ENCODE measurements at places on chromosomes 16 and 17.
A peak's percentile ranks its signal among the peaks of the same experiment; 100 is the strongest.

DNA sequence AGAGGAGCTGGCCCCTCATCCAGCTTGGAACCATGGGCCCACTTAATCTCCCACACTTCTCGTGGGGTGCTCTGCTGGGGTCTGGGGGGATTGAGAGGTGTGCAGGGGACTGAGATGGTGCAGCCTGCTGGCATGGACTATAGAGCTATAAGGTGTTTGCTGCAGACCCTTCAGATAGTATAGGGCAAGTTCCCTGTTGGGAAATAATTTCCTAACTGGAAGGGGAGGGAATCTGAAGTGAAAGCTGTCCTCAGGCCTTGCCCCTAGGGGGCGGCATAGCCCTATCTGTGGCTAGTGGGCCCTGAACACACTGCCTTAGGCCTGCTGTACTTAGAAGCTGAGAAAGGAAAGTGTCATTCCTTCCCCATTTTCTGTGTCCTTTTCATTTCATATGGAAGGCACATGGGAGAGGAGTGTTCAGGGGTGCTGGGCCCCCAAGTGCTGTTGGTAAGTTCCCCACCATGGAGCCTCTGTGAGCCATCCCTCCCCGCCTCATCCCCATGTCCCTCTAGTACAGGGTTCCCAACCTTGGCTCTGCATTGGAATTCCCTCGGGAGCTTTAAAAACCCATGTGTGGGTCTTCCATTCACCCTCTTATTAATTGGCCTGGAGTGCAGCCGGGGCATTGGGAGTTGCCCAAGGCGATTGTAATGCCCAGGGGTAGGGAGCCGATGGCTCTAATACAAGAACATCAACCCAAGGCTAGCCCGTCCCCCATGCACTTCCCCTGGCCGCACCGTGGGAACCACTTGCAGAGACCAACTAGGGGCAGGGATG lies 19.7 kb downstream of the GOSR2 start:
- DNase-seq: peak; percentile 42

DNA sequence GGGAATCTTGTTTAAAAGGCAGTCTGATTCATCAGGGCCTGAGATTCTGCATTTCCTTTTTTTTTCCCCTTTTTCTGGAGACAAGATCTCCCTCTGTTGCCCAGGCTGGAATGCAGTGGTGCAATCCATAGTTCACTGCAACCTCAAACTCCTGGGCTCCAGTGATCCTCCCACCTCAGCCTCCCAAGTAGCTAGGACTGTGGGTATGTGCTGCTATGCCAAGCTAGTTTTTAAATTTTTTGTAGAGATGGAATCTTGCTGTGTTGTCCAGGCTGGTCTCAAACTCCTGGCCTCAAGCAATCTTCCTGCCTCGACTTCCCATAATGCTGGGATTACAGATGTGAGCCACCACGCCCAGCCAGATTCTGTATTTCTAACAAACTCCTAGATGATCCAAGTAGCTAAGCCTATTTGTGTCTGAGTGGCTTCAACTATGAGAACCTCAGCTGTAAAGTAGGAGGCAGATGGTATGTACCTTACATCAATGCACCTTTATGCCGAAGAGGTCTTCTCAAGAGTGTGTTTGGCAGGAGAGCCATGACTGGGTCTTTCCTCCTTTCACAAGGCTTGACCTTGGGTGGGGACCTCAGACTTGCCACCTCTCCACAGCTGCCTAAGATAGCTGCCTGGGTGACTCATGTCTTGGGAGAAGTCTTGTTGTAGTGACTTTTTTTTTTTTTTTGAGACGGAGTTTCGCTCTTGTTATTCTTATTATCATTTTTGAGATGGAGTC lies 10.9 kb downstream of the LDAF1 start:
- no peak for DNase-seq

- DNase-seq: no peak
These were observed 88.7 kb downstream of the GRIN2A start for GRCh38 chr16:10093576-10093975.

GRCh38 chr17:1376061-1376460 lies 24.0 kb downstream of the YWHAE start:
- no peak for DNase-seq

- no peak for DNase-seq
These were observed 11.8 kb downstream of the MAP2K3 start for GRCh38 chr17:21296097-21297025.

- no peak for DNase-seq
These were observed 2.3 kb upstream of the SAMD14 start for GRCh38 chr17:50132104-50132794.

GRCh38 chr16:4391631-4392381 lies 20.2 kb downstream of the VASN start:
- no peak for DNase-seq

GRCh38 chr17:56977673-56978395 lies at the start of gene SCPEP1:
Gene SCPEP1, plus strand, starts transcription at chr17:56978131. Its CDS starts 29 bp downstream, at chr17:56978160.
- peak; percentile 87 for DNase-seq

GRCh38 chr17:3904501-3904900 lies 11.6 kb upstream of the CAMKK1 start:
- no peak for DNase-seq

DNA sequence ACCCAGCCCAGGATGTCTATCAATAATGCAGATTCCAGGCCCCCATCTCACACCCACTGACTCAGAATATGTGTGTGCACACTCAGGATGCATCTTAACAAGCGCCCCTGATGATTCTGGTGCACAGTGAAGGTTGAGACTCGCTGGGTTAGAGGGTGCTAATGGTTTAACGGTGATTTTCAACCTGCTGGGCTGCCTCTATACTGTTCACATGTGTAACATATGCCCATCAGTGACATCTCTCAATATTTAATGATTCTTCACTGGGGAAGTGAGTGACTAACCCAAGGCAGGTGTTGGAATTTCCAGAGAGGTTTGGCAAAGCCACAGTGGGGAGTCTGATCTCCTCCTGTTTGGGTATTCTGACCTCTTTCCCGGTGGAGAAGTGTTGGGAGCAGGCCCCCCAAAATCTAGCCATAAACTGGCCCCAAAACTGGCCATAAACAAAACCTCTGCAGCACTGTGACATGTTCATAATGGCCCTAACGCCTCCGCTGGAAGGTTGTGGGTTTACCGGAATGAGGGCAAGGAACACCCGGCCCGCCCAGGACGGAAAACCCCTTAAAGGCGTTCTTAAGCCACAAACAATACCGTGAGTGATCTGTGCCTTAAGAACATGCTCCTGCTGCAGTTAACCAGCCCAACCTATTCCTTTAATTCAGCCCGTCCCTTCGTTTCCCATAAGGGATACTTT lies 4.1 kb upstream of the DOC2B start:
- no peak for DNase-seq

- DNase-seq: no peak
These were observed 6.0 kb upstream of the DCXR start for GRCh38 chr17:82043507-82043906.

- DNase-seq: no peak
These were observed 368.4 kb downstream of the SOX9 start for GRCh38 chr17:72489272-72489641.

DNA sequence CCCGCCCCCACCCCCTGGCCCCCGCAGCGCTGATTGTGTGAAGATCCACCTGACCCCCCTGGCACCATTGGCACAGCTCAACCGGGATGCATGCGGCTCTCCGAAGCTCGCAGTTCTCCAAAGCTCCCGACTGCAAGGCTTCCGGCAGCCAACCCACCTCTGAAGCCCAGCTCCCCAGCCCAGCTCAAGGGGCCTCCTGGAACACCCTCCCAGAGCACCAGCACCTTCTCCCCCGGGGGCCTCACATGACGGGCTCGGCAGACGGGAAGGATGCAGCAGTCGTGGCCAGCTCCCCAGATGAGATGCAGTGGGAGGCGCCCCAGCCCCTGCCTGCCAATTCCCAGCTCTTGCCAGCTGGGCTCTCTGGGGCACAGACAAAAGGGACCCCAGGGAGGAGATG lies 215.3 kb downstream of the ZNF423 start:
- DNase-seq: no peak

- peak; percentile 34 for DNase-seq
These were observed 85.1 kb downstream of the WWOX start for GRCh38 chr16:78184238-78185183.

- peak; percentile 77 for DNase-seq
These were observed 40.9 kb downstream of the TMEM235 start for GRCh38 chr17:78272181-78272913.

GRCh38 chr16:31134625-31135534 lies 647 bp downstream of the PRSS8 start:
- DNase-seq: peak; percentile 64

- DNase-seq: no peak
These were observed 146.4 kb downstream of the SOCS1 start for GRCh38 chr16:11109566-11109965.

- DNase-seq: no peak
These were observed 18.3 kb downstream of the COX11 start for GRCh38 chr17:54950116-54950515.

DNA sequence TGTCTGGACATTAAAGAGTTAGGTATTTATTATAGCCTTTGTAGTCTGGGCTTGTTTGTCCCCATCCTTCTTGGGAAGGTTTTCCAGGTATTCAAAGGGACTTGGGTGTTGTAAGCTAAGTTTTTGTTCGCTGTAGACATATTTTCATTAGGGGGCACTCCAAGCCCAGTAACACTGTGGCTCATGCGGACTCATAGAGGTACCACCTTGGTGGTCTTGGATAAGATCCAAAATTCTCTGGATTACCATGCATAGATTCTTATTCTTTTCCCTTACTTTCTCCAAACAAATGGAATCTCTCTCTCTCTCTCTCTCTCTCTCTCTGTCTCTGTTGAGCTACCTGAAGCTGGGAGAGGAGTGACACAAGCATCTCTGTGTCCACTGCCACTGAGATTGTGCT lies 48.9 kb downstream of the ERCC4 start:
- DNase-seq: no peak

GRCh38 chr17:57724026-57724728 lies 20.9 kb downstream of the CCDC182 start:
- no peak for DNase-seq

- no peak for DNase-seq
These were observed 14.5 kb downstream of the SNX11 start for GRCh38 chr17:48121923-48122664.

DNA sequence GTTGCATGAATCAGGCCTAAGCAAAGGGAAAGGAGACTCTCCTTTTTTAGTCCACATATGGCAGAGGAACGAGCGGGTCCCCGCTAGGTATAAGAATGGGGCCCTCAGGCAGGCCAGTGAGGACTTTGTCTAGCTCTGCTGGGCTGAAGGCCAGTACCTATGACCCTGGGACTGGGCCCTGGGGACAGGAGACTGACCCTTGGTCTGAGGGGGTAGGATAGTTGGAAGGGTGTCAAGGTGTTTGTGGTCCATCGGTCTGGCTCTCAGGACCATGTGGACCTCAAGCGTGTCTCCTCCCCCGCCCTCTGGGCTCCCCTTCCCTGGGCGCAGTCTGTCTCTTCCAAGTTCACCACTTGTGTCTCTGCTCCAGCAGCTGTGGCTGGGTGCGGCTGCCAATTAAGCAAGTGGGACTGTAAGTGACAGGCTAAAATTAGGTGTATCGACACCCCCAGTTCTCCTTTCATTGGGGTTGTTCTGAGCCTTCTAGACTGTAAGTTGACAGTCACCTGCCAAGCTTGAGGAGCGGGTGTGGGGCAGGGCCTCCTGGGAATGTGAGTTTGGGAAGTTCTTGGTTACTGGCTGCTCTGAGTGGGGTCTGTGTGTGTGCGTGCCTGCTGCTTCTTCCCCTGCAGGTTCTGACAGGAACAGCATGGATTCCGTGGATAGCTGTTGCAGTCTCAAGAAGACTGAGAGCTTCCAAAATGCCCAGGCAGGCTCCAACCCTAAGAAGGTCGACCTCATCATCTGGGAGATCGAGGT lies 24.5 kb downstream of the AKAP1 start:
- no peak for DNase-seq

GRCh38 chr16:88686062-88686438 lies 257 bp downstream of the SNAI3 start:
- no peak for DNase-seq

DNA sequence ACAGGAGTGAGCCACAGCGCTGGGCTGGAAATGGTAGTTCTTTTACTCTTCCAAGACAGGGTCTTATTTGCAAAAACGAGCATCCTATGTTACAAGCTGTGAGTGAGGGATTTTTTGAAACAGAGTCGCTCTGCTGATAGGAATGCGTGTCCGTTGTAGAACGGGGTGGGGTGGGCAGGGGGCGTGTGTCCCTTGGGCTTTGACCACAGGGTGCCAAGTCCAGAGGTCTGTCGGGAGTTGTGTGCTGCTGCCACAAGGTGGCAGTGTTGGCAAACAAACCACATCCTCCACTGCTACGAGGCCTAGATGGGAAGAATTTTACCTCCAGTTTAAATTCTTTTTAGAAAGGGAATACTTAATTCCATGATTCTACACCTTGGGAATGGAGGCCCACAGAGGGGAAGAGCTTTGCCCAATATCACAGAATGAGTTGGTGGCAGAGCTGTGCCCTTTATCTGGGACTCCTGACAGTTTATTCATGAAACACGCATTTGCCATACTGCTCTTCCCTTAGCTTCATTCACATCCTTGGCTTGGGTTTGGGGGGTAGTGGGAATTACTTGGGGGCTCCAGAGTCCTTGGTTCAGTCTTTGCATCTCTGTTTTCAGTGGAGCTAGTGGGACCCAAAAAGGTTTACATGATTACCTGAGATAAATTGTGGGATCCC lies 30.6 kb upstream of the ETV4 start:
- DNase-seq: peak; percentile 46

All from prostate gland (tissue), 2 donors.